ENCODE measurements at places on chromosomes 12 and 14.

GRCh38 chr12:1350055-1350933 is 244.1 kb downstream of the FBXL14 start:
- no peak for DNase-seq

GRCh38 chr12:94429191-94429590 is 30.5 kb downstream of the CEP83 start:
- DNase-seq, result no peak

DNA sequence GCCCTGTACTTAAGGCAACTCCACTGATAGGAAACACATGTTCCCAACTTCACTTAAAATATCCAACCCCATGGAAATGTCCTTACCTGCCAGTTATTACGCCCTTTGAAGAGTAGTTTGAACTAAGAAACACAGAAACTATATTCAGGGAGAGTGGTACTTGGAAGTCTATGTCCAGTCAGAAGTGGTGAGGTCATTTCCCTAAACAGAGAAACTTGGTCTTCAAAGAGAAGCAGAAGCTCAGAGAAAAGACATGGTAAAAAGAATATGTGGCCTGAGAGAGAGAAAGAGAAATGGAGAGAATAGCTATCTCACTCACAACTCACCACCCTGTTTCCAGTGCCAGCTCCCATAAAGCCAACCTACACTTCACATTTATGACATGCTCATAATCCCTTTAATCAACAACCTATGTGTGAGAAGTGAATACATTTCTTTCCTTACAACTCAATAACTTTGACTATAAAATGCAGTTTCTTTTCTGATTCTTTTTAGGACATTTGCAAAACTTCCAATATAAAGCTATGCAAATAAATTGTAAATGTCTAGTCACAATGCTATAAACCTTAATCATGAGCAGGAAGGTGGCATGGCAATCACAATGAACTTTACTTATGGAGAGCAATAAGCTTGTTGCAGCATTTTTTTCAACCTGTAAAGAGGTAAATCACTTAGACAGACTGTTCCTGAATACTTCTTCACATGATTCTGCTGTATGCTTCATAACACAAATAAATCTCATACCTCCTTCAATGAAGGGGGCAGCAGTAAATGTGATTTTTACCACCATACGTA is 67.1 kb downstream of the CPNE8 start:
- DNase-seq, result no peak

DNA sequence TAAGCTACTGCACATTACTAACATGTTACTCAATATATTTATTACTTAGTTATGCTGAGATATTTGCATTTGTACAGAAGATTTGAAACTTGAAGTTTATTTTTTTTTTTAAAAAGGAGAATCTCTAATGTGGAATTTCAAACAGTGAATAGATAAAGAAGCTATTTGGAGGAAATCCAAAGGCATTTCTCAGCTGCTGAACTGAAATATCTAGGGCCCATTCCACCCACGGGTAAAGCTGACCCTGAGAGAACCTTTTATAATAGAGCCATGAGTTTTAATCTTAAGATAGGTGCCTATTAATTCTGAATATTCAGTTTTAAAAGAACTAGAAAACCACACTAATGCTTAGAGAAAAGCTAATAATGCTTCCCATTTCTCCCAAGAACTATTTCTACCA is 225.4 kb upstream of the CAND1 start:
- no peak for DNase-seq

DNA sequence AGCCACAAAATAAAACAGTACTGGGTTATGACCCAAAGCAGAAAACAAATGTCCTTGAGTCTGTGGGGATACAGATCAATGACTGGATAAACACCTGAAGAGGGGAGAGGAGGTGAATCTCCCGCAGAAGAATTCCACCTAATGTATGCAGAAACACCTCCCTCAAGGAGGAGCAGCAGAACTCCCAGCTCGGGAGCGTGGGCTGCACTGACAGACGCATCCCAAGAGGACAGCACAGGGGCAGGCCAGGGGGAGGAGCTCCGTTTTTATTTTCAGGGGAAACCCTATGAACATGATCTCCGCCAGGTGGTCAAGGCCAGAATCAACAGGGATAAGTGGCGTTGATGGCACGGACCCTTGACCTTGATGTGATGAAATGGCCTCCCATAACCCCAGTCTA is 41.8 kb upstream of the PPP2R5C start:
- DNase-seq, result no peak

DNA sequence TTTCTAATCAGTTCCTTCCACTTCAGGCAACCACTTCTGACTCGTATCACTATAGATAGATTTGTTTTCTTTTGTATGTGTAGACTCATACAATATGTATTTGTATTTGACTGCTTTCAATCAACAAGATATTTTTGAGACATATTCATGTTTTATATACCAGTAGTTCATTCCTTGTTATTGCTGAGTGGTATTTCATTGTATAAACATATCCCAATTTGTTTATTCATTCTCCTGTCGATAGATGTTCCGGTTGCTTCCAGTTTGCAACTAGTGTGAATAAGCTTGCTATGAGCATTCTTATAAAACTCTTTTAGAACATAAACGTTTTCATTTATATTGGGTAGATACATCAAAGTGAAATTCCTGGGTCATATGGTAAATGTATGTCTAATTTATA is 119.2 kb downstream of the FIGNL2 start:
- DNase-seq, result no peak

GRCh38 chr12:106914796-106915634 is 40.7 kb upstream of the TMEM263 start:
- no peak for DNase-seq

DNA sequence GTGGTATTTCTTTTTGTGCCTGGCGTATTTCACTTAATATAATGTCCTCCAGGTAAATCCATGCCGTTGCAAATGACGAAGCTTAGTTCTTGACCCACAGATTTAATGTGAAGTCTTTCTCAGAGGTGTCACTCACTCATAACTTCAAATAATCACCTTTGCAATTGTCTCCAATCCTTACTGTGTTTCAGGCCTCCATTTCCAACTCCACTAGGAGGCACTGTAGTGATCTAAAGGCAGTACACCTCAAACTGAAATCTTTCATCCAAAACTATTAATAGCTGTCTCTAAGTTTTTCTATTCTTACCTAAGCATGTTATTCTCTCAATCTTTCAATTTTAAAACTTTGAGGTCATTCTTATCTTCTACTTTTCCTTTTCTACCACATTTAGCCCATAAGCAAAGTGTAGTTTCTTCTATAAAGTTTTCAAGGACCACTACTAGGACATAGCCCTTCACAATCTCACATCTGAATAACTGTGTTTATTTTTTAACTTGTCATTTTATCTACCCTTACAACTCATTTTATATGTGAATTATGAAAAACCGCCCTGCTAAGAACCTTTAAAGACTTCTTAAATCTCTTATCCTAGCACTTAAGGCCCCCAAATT is 25.5 kb upstream of the FBXO34 start:
- peak; percentile 57 for DNase-seq
